ENCODE measurements at places on chromosomes 3 and 15. TPM values are rescaled to one million over a fixed set of nuclear protein-coding genes. Genes with fewer than 3 reads are reported as not detected.

CACNA2D2 gene
- 0.23 TPM for total RNA-seq

MAN2C1 gene
- 255 TPM for total RNA-seq

LSG1 gene
- 59.0 TPM for total RNA-seq

OR5K2 gene
- total RNA-seq: not detected

Data from activated CD4-positive, alpha-beta T cell treated with anti-CD3 and anti-CD28 coated beads, Interleukin-2, amount 10 ng/mL, durations not matched to agents 24 days and 14 days (primary cell).